Progenitor cell of endocrine pancreas (in vitro differentiated cells): ENCODE measurements at places on chromosomes 1 and 21. TPM values are rescaled to one million over a fixed set of nuclear protein-coding genes. Genes with fewer than 3 reads are reported as not detected.

DNA sequence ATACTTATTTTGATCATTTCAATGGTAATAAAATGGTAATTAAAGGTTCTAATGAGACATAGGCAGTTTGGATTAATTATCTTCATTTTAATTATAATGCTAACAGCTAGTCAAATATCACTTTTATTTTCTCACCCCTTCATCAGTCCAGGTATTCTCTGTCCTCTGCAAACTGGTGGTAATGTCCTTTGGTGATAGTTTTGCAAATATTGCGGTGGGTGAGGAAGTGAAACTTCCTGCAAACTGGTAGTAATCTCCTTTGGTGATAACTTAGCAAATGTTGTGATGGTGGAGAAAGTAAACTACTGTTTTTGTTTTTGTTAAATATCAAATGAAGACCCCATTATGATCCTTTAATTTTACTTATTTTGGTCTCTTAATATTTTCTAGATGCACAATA, 209.0 kb downstream of the AMY1C start:
- no peak overlapping the region for H3K27ac ChIP-seq
- peaks cover 3% of the 10 kb centered on the region for H3K27me3 ChIP-seq
- no peak overlapping the region for H3K4me3 ChIP-seq
- peaks cover 3% of the 10 kb centered on the region for H3K4me1 ChIP-seq
- no peaks in the 10 kb centered on the region for H3K36me3 ChIP-seq

GRCh38 chr1:88021529-88021928, 662.5 kb upstream of the PKN2 start:
- no peaks in the 10 kb centered on the region for H3K27me3 ChIP-seq
- H3K4me1 ChIP-seq: no peaks in the 10 kb centered on the region
- no peak overlapping the region for H3K27ac ChIP-seq
- no peak overlapping the region for H3K4me3 ChIP-seq
- DNase-seq: no peak

DNA sequence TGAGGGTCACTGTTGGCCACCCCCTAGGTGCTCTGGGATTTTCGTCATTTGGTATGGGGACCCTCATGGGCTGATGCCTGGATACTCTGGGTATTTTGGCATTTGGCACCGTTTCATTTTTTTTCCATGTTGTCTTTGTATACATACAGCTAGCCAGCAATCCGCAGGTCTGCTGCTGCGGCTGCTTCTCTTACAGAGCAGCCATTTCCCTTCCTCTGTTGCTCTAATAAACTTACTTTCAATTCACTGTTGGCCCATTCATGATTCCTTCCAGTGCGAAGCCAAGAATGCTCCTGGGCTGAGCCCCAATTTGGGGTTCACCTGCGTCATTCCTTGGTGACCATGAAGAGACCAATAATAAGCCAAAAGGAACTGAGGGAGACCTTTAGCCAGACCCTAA, 21.5 kb downstream of the GON4L start:
- H3K27me3 ChIP-seq: no peaks in the 10 kb centered on the region
- H3K36me3 ChIP-seq: peaks cover 19% of the 10 kb centered on the region
- peaks cover 1% of the 10 kb centered on the region for H3K4me1 ChIP-seq
- no peak for DNase-seq
- no peak overlapping the region for H3K4me3 ChIP-seq
- peak overlapping the region; percentile 57 for H3K27ac ChIP-seq

DNA sequence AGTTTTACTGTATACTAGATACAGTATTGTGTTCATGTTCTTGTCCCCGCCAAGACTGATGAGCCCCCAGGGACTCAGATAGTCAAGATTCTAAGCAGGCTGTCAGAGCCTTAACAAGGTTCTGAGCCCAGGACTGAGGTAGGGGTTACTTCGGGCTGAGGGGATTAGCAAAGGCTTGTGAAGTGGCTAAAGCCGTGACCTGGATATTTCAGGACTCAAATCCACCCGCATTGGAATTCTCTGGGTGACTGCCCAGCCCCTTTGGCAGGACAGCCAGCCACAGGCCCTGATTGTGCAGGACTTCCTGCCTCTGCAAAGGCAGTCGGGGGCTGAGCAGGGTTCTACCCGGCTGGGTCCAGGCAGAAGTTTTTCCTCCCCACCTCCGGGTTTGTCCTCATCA, at the start of gene PLA2G5:
Gene PLA2G5, plus strand, starts transcription at position 321 of the 400 bp plus-strand sequence. CDS start 14,637 bp downstream, outside the sequence.
- no peak within 1 kb of the TSS for H3K4me3 ChIP-seq
- no peaks in the 10 kb centered on the region for H3K36me3 ChIP-seq
- DNase-seq: no peak
- no peak within 1 kb of the TSS for H3K27ac ChIP-seq
- H3K27me3 ChIP-seq: peaks cover 10% of the 10 kb centered on the region
- no peaks in the 10 kb centered on the region for H3K4me1 ChIP-seq

- DNase-seq: no peak
- no peaks in the 10 kb centered on the region for H3K27me3 ChIP-seq
- H3K27ac ChIP-seq: no peak overlapping the region
- no peak overlapping the region for H3K4me3 ChIP-seq
These were observed 106.8 kb downstream of the LMO4 start for GRCh38 chr1:87435484-87435883.

GRCh38 chr1:164651351-164651951, 92.5 kb downstream of the PBX1 start:
- DNase-seq: no peak
- H3K27ac ChIP-seq: peak overlapping the region; percentile 94
- no peak overlapping the region for H3K4me3 ChIP-seq
- H3K27me3 ChIP-seq: no peaks in the 10 kb centered on the region

- peaks cover 7% of the 10 kb centered on the region for H3K27me3 ChIP-seq
- no peak overlapping the region for H3K4me3 ChIP-seq
These were observed 41.3 kb downstream of the COL6A1 start for GRCh38 chr21:46022551-46023525.

DNA sequence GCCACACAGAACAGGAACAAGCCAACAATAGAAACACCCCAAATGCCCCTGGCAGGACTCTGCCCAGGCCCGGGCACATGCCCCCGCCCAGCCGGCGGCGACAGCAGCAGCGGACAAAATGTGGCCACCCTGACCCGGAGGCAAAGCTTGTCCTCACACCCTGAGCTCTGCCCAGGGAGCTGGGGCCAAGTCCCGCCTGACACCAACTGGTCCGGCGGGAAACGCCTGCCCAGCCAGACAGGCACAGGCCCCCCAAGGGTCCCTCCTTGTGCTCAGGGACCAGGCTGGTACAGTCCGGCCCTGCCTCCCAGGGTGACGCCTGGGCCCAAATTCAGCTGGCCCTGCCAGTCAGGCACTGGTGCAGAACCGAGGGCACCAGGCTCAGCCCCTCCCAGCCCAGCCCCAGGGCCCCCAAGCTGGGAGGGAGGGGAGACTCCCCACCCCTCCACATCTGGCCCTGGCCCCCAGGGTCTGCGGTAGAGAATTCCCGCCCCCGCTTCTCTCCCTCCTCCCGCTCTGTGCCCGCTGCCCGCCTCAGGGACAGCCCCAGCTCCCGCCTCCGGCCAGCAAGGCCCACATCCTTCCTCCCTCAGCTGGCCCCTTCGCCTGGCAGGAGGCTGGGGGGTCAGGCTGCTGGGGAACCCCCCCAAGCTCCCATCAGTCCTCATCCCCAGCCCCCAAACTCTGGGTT, 2.0 kb downstream of the AHDC1 start:
- no peak for DNase-seq
- H3K27ac ChIP-seq: peak overlapping the region; percentile 93
- H3K27me3 ChIP-seq: peaks cover 6% of the 10 kb centered on the region
- H3K4me3 ChIP-seq: peak overlapping the region; percentile 85

DNA sequence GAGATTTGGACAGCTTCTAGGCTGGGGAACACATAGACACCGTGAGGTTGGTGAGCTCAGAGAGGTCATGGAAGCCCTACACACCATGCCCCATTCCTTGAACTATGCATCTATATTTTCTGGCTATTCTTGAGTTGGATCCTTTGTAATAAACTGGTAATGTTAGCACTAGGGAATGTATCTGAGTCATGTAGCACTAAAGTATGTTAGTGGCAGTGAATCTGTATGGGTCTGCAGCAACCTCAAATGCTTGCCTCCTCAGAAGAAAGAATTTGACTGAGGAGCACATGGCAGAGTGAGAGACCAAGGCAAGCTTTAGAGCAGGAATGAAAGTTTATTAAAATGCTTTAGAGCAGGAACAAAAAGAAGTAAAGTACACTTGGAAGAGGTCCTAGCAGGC, 43.7 kb upstream of the LRRC7 start:
- no peaks in the 10 kb centered on the region for H3K4me1 ChIP-seq
- H3K27me3 ChIP-seq: no peaks in the 10 kb centered on the region
- no peaks in the 10 kb centered on the region for H3K36me3 ChIP-seq
- DNase-seq: no peak
- H3K27ac ChIP-seq: no peak overlapping the region

DNA sequence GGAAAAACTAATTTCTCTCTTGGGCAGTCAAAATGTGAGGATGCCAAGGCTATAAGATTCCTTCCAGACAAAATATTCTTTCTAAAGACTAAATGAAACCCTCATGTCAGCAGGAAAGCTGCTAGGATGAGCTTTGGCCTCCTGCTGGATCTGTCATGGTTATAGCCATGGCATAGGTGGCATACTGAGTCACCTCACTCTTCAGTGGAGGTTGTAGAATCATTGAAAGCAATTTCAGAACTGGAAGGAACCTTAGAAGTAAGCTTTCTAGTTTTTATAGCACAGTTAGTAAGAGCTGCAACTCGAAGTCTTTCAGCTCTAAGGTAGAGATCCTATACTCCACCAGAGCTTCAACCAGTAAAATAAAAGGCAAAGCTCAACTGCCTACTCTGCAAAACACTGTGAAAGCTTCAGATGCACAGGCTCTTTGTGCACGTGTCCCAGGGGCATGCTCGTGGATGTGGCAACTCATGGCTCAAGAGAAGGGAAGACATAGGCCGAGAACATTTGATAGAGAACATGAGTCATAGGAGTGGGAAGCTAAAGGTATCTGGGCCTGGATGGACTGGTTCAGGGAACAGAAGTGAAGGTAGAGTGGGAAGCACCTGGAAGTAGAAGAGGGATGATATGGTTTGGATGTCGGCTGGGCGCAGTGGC, 5.8 kb downstream of the AVPR1B start:
- H3K27me3 ChIP-seq: peaks cover 38% of the 10 kb centered on the region
- no peak for DNase-seq
- no peaks in the 10 kb centered on the region for H3K36me3 ChIP-seq
- no peak overlapping the region for H3K27ac ChIP-seq

- H3K27ac ChIP-seq: no peak overlapping the region
- H3K4me3 ChIP-seq: no peak overlapping the region
- H3K4me1 ChIP-seq: peaks cover 2% of the 10 kb centered on the region
These were observed 31.3 kb upstream of the FOXO6 start for GRCh38 chr1:41329662-41330587.

GRCh38 chr1:185933580-185933979, 199.4 kb downstream of the HMCN1 start:
- H3K27ac ChIP-seq: no peak overlapping the region
- no peaks in the 10 kb centered on the region for H3K36me3 ChIP-seq
- H3K4me1 ChIP-seq: peaks cover 2% of the 10 kb centered on the region

DNA sequence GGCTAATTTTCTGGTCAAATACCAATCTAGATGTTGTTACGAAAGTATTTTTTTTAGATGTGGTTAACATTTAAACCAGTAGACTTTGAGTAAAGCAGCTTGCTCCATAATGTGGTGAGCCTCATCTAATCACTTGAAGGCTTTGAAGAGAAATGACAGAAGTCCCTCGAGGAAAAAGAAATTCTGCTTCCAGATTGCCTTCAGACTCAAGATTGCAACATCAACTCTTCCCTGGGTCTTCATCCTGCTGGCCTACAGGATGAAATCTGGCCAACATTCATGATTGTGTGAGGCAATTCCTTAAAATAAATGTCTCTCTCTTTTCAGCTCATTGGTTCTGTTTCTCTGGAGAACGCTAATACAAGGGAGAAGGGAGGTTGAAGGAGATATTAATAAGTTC, 32.5 kb upstream of the SSX2IP start:
- peaks cover 24% of the 10 kb centered on the region for H3K4me1 ChIP-seq
- H3K4me3 ChIP-seq: no peak overlapping the region
- no peaks in the 10 kb centered on the region for H3K36me3 ChIP-seq
- H3K27ac ChIP-seq: no peak overlapping the region
- DNase-seq: no peak

DNA sequence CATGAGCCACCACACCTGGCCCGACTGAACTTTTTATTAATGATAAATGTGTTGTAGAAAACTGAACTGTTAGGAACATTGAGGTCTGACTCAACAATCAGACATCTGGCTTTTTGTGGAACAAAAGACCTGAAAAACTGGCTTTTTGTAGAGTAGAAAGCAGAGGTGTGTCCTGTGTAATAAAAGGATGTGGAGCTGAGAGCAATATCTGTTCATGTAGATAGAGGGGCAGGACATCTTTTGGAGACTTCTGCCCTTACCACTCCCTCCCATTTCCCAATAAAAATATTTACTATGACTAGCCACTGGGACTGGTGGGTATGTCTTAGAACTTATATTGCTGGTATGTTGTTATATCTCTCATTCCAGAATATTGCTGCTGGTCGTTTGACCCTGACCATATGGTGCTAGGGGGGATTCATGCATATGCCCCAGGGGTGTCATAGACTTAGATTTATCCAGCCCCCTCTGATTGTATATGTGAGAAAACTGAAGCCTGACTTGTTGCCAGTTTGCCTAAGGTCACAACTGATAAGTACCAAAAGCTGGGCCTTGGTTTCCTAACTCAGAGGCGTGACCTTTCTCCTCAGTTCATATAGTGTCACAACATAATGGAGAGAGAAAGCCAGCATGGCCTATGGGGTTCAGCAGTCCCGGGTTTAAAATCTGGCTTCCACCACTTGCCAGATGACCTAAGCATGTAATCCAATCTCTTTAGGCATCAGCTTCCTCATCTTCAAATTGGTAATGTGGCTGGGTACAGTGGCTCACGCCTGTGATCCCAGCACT, 33.5 kb upstream of the PIGV start:
- peaks cover 23% of the 10 kb centered on the region for H3K36me3 ChIP-seq
- DNase-seq: no peak
- H3K4me3 ChIP-seq: no peak overlapping the region
- H3K4me1 ChIP-seq: peaks cover 25% of the 10 kb centered on the region
- peak overlapping the region; percentile 51 for H3K27ac ChIP-seq
- no peaks in the 10 kb centered on the region for H3K27me3 ChIP-seq

GRCh38 chr1:235917267-235917811, 50.6 kb upstream of the LYST start:
- H3K4me3 ChIP-seq: no peak overlapping the region
- H3K36me3 ChIP-seq: no peaks in the 10 kb centered on the region
- no peaks in the 10 kb centered on the region for H3K27me3 ChIP-seq

- H3K4me1 ChIP-seq: peaks cover 2% of the 10 kb centered on the region
- H3K27me3 ChIP-seq: no peaks in the 10 kb centered on the region
- H3K36me3 ChIP-seq: no peaks in the 10 kb centered on the region
- H3K4me3 ChIP-seq: no peak overlapping the region
These were observed 41.1 kb downstream of the PRKAA2 start for GRCh38 chr1:56686169-56686568.

TMEM51 gene
- total RNA-seq: 14.8 and 14.9 TPM in 2 replicates

RBM11 gene
- 4.9 and 7.4 TPM in 2 replicates for total RNA-seq

RXFP4 gene
- not detected in 2 replicates for total RNA-seq

RPE65 gene
- not detected in 2 replicates for total RNA-seq

S100A7 gene
- not detected in 2 replicates for total RNA-seq

KRTAP19-1 gene
- not detected in 2 replicates for total RNA-seq

MPL gene
- 0.31 TPM in 1 of 2 replicates, not detected in the other for total RNA-seq

PLA2G2F gene
- not detected in 2 replicates for total RNA-seq
